Activated naive CD8-positive, alpha-beta T cell treated with anti-CD3 and anti-CD28 coated beads, Interleukin-2, amount 10 ng/mL, durations not matched to agents 7 days and 5 days (primary cell): ENCODE measurements at places on chromosomes 4 and X. TPM values are rescaled to one million over a fixed set of nuclear protein-coding genes. Genes with fewer than 3 reads are reported as not detected.

The CXCL6 gene
- total RNA-seq = not detected

The PNMA6F gene
- total RNA-seq = not detected

The DDIT4L gene
- total RNA-seq = not detected

The RPL39 gene
- 2,323 TPM for total RNA-seq

The SPANXB1 gene
- total RNA-seq = not detected

The EPHA5 gene
- total RNA-seq = not detected

The MAP7D2 gene
- 0.17 TPM for total RNA-seq

The FAM184B gene
- total RNA-seq = not detected

The CCNB3 gene
- 1.2 TPM for total RNA-seq

The TCEAL6 gene
- not detected for total RNA-seq

The RIBC1 gene
- total RNA-seq = 1.4 TPM
